ENCODE measurements at places on chromosomes 1 and 21. TPM values are rescaled to one million over a fixed set of nuclear protein-coding genes. Genes with fewer than 3 reads are reported as not detected.
A peak's percentile ranks its signal among the peaks of the same experiment; 100 is the strongest.

DNA sequence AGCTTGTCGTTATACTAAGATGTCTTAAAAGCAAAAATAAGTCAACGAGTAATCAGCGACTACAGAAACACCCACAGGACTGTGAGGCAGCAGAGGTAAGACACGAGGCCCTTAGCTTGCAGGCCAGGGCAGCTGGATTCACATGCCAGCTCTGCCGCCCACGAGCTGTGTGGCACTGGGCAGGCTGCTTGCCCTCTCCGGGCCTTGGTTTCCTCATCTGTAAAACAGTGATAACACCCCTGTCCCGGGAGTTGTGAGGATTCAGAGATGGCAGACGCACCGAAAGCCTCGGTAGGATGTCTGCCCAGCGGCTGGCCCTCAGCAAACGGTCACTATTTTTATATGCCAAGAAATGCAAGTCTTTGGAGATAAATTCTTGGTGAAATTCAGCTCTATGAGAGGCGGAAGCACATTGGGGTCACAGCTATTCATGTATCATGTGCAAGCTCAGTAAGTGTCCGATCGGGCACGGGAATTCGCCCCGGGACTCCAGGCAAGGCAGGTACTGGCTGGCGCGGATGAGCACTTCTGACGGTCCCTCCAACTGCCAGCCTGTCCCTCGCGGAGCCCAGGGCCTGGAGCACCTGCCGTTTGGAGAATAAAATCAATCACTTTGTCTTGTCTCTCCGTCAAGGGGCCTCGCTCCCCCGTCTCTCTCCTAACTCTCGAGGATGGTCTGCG, 1.1 kb downstream of the C2CD2 start:
- H3K4me1 ChIP-seq, result peaks cover 7% of the 10 kb centered on the region
- no peak for DNase-seq
- no peaks in the 10 kb centered on the region for H3K36me3 ChIP-seq
- H3K27ac ChIP-seq, result peak overlapping the region; percentile 74

GRCh38 chr21:44919913-44920693, 596 bp downstream of the ITGB2 start:
- H3K36me3 ChIP-seq, result no peaks in the 10 kb centered on the region
- no peak for DNase-seq
- H3K27ac ChIP-seq, result no peak overlapping the region
- H3K27me3 ChIP-seq, result no peaks in the 10 kb centered on the region
- H3K4me1 ChIP-seq, result no peaks in the 10 kb centered on the region

The DSCAM gene
- total RNA-seq, result 0.44 TPM

The PLA2G4A gene
- total RNA-seq, result 13.3 TPM

DNA sequence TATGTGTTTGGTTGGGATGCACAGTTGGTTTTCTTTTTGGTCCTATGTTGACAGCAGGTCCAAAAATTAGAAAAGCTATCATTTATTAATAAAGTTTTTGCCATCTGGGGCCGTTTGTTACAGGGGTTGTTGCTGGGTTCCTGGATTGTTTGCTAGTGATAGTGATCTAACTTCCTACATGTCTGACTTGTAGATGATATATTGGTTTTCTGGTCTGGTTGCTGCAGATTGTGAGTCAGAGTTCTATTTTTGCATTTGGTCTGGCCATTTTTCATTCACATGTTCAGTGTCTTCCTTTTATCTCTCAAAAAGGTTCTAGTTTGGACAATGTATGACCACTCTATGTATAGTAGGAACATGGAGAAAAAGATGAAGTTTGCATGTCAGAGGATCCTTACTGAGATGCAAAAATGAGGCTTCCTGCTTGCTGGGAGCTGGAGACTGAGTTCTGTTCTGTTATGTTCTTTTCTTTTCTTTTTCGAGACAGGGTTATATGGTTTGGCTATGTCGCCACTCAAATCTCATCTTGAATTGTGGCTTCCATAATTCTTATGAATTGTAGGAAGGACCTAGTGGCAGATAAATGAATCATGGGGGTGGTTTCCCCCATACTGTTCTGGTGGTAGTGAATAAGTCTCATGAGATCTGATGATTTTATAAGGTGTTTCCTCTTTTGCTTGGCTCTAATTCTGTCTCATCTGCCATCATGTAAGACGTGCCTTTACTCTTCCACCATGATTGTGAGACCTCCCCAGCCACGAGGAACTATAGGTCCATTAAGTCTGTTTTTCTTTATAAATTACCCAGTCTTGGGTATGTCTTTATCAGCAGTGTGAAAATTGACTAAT, 4.2 kb upstream of the NVL start:
- H3K36me3 ChIP-seq, result no peaks in the 10 kb centered on the region
- no peaks in the 10 kb centered on the region for H3K27me3 ChIP-seq
- no peak for DNase-seq
- H3K27ac ChIP-seq, result no peak overlapping the region
- no peaks in the 10 kb centered on the region for H3K4me1 ChIP-seq
- no peak overlapping the region for H3K4me3 ChIP-seq

GRCh38 chr1:43796111-43796581, 88.8 kb downstream of the ST3GAL3 start:
- DNase-seq, result no peak
- no peaks in the 10 kb centered on the region for H3K4me1 ChIP-seq
- H3K27me3 ChIP-seq, result no peaks in the 10 kb centered on the region

The TTLL10 gene
- 0.33 TPM for total RNA-seq

DNA sequence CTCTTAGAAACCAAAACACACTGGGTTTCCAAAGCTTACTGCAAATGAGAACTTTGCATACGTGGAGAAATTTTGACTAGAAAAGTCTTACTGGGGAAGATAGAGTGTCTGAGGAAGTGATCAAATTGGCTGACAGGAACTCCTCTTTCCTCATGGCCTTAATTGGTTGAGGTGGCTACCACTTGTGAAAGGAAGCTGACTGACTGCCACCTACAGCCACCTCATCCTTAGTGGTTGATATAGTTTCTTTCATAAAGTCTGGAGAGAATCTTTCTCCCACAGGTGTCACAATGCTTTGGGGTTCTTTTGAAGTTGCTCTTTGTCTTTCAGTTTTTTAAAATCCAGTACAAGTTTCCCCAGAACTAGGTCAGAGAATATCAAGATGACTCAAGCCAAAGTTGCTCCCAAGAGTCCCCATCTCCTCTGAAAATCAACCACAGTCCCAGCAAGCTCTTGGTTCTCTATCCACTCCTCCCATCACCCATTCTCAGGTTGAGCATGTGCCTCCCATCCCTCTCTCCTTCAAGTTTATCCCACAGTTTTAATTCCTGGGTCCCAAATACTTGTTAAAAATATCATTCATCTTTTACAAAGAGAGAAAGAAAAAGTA, 43.3 kb downstream of the GPR88 start:
- H3K27ac ChIP-seq, result no peak overlapping the region
- no peak for DNase-seq

The SNX27 gene
- 41.3 TPM for total RNA-seq

GRCh38 chr1:165288350-165289120, 68.0 kb downstream of the LMX1A start:
- H3K4me3 ChIP-seq, result no peak overlapping the region
- H3K36me3 ChIP-seq, result no peaks in the 10 kb centered on the region
- DNase-seq, result no peak
- no peak overlapping the region for H3K27ac ChIP-seq
- no peaks in the 10 kb centered on the region for H3K4me1 ChIP-seq

- peaks cover 40% of the 10 kb centered on the region for H3K4me1 ChIP-seq
- no peaks in the 10 kb centered on the region for H3K36me3 ChIP-seq
- no peak overlapping the region for H3K4me3 ChIP-seq
- DNase-seq, result no peak
Observed at GRCh38 chr1:2532485-2533160, 2.6 kb upstream of the HES5 start.

GRCh38 chr1:221759436-221759835, 17.5 kb upstream of the DUSP10 start:
- no peak overlapping the region for H3K27ac ChIP-seq
- H3K4me1 ChIP-seq, result no peaks in the 10 kb centered on the region
- no peaks in the 10 kb centered on the region for H3K27me3 ChIP-seq
- no peak for DNase-seq

The SERPINC1 gene
- not detected for total RNA-seq

The AKR7A3 gene
- 5.1 TPM for total RNA-seq

DNA sequence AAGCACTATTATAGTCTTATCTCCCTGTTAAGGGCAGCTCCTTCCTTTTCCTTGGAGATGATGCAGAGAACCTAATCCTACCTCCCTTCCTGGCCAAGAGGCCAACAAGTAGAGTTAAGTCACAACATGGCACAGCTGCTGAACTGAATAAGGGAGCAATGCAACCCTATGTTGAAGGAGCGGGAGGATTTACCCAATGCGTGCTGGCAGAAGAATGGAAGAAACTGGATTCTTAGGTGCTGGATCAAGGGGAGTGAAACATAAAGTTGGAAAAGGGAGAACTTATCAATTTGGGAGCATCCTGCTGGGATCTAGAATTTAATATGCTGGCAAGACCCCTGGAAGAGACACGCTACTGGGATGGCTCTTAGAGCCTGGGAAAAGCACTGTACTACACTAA, 12.0 kb upstream of the HUNK start:
- no peak overlapping the region for H3K27ac ChIP-seq
- H3K4me1 ChIP-seq, result no peaks in the 10 kb centered on the region
- DNase-seq, result no peak
- H3K4me3 ChIP-seq, result no peak overlapping the region
- H3K36me3 ChIP-seq, result no peaks in the 10 kb centered on the region
- no peaks in the 10 kb centered on the region for H3K27me3 ChIP-seq

The PKP1 gene
- 22.5 TPM for total RNA-seq

GRCh38 chr1:2335721-2336455, 55.5 kb downstream of the MORN1 start:
- no peaks in the 10 kb centered on the region for H3K27me3 ChIP-seq
- no peak overlapping the region for H3K4me3 ChIP-seq
- H3K36me3 ChIP-seq, result no peaks in the 10 kb centered on the region
- H3K4me1 ChIP-seq, result no peaks in the 10 kb centered on the region
- peak overlapping the region; percentile 54 for H3K27ac ChIP-seq

DNA sequence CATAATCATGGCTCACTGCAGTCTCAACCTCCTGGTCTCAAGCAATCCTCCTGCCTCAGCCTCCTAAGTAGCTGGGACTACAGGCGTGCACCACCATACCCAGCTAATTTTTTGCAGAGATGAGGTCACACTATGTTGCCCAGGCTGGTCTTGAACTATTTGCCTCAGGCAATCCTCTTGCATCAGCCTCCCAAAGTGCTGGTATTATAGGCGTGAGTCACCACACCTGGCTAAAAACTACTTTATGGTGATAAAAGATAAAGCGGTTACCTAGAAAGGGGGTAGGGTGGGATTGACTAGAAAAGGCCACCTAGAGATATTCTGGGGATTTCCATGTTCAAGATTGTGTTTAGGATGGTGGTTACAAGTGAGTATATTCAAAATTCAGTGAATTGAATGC, 5.0 kb downstream of the TSTD1 start:
- H3K4me3 ChIP-seq, result no peak overlapping the region
- no peaks in the 10 kb centered on the region for H3K27me3 ChIP-seq
- no peak for DNase-seq

The CELA2A gene
- not detected for total RNA-seq

GRCh38 chr1:157086299-157086698, 13.3 kb downstream of the ETV3L start:
- no peak overlapping the region for H3K4me3 ChIP-seq
- no peak overlapping the region for H3K27ac ChIP-seq
- DNase-seq, result no peak
- no peaks in the 10 kb centered on the region for H3K36me3 ChIP-seq
- no peaks in the 10 kb centered on the region for H3K27me3 ChIP-seq
- H3K4me1 ChIP-seq, result peaks cover 14% of the 10 kb centered on the region

The MMP23B gene
- 2.7 TPM for total RNA-seq

- H3K27me3 ChIP-seq, result peaks cover 3% of the 10 kb centered on the region
- H3K36me3 ChIP-seq, result no peaks in the 10 kb centered on the region
- DNase-seq, result no peak
- no peak overlapping the region for H3K4me3 ChIP-seq
- H3K4me1 ChIP-seq, result no peaks in the 10 kb centered on the region
Observed at GRCh38 chr1:10918531-10918930, 93.9 kb upstream of the TARDBP start.

GRCh38 chr1:185154912-185155513, 1.7 kb downstream of the TRMT1L start:
- no peak overlapping the region for H3K4me3 ChIP-seq
- no peak for DNase-seq
- no peaks in the 10 kb centered on the region for H3K36me3 ChIP-seq
- no peaks in the 10 kb centered on the region for H3K27me3 ChIP-seq
- no peak overlapping the region for H3K27ac ChIP-seq
- H3K4me1 ChIP-seq, result peaks cover 30% of the 10 kb centered on the region

- no peaks in the 10 kb centered on the region for H3K4me1 ChIP-seq
- H3K36me3 ChIP-seq, result no peaks in the 10 kb centered on the region
- no peak for DNase-seq
Observed at GRCh38 chr1:170823120-170823519, 112.2 kb upstream of the MROH9 start.

- H3K27me3 ChIP-seq, result no peaks in the 10 kb centered on the region
- DNase-seq, result no peak
- peaks cover 10% of the 10 kb centered on the region for H3K36me3 ChIP-seq
Observed at GRCh38 chr21:44850208-44850800, 23.2 kb downstream of the PTTG1IP start.

DNA sequence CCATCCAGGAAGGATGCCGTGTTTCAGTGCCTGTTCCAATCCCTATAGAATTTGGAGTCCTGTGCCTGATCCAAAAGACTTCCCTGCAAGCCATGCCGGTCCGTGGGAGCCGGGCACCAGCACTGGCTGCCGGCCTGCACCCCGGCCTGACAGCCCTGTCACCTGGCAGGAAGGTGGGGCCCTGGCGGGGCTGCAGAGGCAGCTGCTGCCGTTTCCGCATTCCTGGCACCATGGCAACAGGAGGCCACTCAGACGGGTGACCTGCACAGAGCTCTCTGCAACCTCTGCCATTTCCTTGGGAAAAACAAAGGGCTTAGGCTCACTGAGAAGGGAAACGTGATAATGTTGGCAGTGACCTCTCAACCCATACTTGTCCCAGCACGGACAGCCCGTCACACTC, 63.2 kb upstream of the TMEM51 start:
- H3K27ac ChIP-seq, result peak overlapping the region; percentile 76

DNA sequence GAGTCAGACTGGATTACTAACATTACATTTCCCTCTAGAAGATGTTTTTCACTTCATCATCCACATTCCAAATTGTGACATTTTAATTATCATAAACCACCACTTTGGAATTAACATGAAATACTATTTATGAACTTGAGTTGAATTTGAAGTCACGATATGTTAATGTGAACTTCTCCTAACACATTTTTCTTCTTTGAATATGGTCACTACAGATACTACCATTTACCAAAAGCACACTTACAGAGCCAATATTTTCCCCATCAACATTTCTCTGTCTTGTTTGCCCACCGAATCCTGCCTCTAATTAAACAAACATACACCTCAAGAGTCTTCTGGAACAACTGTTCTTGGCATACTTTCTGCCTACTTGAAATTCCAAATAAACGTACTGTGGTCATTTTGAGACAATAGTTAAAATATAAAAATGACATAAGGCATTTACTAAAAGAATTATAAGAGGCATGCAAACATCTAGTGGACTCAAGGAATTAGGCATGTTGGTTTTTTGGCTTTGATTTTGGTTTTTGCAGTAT, 177.4 kb downstream of the AKT3 start:
- H3K27ac ChIP-seq, result no peak overlapping the region
- H3K36me3 ChIP-seq, result no peaks in the 10 kb centered on the region
- no peak overlapping the region for H3K4me3 ChIP-seq
- no peaks in the 10 kb centered on the region for H3K27me3 ChIP-seq
- no peaks in the 10 kb centered on the region for H3K4me1 ChIP-seq
- DNase-seq, result no peak

Data from breast epithelium (tissue), 4 donors.